ENCODE measurements at places on chromosomes 7 and 10.

GRCh38 chr7:24979470-24979862 is 512 bp downstream of the OSBPL3 start:
- ATAC-seq = peak; percentile 66

- no peak for ATAC-seq
Observed at GRCh38 chr10:99658622-99659030, 683 bp upstream of the ENTPD7 start.

DNA sequence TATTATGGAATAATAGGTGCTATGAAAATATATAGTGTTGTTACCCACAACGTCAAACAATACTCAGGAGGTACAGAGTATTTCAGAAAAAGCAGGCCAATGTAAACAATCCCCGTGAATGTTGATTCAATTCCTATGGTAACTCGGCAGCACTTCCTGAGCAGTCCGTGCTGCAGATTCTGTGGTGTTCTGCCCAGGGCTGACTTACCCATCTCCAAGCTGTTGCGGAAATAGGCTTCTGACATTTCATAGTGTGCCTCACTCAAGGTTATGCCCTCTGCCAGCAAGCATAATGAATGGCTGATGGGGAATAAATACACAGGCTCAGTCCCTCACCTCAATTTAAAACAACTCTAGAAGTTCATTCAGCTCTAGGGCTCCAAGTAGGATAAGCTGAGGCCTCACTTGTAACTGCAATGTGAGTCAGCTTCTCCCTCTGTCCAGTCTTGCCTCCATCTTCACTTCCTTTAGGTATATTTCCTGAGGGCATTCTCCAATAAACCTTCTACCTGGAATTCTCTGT is 177.6 kb downstream of the GNAI1 start:
- no peak for ATAC-seq

- ATAC-seq = no peak
Observed at GRCh38 chr7:36155811-36156361, 2.8 kb downstream of the EEPD1 start.

GRCh38 chr10:110387983-110388686 is 83.4 kb upstream of the SMNDC1 start:
- no peak for ATAC-seq

GRCh38 chr7:158051776-158052175 is 535.8 kb downstream of the PTPRN2 start:
- ATAC-seq = no peak

- peak; percentile 84 for ATAC-seq
Observed at GRCh38 chr7:1725199-1725690, 55.2 kb downstream of the ELFN1 start.

DNA sequence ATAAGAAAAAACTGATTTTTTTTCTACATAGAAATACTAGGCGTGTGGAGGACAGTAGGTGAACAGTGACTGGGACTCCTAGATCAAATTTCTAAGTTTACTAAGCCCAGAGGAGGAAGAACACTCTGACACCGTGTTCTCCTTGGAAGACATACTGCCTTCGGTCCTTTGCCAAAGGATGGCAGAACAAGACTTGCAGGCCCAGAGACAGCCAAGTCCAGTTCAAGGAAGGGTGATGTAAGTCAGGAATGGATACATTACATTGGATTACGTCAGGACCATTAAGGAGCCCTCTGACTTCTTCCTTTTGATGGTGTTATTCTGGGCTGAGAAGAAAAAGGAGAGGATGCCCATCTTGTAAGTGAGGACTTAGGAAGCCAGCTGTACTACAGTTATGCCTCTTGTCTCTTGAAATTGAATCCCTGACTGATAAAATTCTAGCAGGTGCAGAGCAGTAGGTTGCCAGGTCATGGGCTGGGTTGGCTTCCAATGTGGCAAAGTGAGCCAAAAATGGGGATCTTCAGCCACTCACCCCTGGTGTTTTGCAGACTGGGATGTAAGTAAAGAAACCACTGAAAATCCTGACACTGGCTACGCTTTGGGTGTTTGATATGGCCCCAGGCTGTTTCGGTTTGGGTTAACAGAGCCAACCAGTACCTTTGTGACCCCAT is 45.1 kb downstream of the RELN start:
- ATAC-seq = no peak

DNA sequence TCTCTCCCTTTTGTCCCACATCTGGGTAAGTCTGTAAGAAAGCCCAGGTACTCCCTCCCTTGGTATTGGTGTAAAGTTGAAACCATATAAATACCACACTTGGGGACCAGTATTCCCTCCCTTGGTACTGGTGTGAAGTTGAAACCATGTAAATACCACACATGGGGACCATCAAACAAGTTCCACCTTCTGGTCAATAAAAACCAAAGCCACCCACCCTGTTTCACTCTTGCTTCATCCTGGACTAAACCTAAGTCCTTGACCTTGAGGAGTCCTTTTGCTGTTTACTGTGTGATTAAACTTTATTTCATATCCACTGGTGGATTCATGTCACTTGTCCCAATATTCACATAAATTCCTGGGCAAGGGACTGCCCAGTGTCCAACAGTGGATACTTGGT is 8.4 kb downstream of the P4HA1 start:
- ATAC-seq = no peak

- ATAC-seq = no peak
Observed at GRCh38 chr10:68954904-68955303, 1.1 kb upstream of the DDX21 start.

GRCh38 chr10:58050575-58050974 is 217.1 kb downstream of the IPMK start:
- no peak for ATAC-seq

All from motor neuron (in vitro differentiated cells).